Stimulated activated CD4-positive, alpha-beta T cell treated with anti-CD3 and anti-CD28 coated beads, Interleukin-15, amount 100 ng/mL, for 24 hours (primary cell): ENCODE measurements at places on chromosomes 16 and 17.

GRCh38 chr17:30165960-30166359 is 49.3 kb downstream of the NSRP1 start:
- DNase-seq: no peak

- DNase-seq: no peak
Measured at GRCh38 chr16:676913-677312, 1.4 kb downstream of the RHBDL1 start.

DNA sequence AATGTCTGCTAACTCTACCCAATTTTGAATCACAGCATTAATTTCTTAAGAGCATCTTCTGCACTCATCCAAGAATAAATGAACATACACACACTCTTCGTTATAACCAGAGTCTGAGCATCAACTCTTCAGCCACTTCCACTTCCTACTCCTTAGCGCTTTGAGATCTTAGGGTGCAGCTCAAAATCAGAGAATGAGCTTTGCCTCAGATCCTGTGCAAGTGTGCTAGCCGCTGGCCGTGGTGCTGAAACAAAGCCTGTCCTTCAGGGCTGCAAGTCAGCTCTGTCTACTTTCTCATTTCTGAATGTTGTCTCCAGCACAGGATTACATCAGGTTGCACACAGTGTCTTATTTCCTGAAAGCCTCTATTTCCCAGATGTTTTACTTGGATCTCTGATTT is 165.4 kb downstream of the AIPL1 start:
- DNase-seq: peak; percentile 39

DNA sequence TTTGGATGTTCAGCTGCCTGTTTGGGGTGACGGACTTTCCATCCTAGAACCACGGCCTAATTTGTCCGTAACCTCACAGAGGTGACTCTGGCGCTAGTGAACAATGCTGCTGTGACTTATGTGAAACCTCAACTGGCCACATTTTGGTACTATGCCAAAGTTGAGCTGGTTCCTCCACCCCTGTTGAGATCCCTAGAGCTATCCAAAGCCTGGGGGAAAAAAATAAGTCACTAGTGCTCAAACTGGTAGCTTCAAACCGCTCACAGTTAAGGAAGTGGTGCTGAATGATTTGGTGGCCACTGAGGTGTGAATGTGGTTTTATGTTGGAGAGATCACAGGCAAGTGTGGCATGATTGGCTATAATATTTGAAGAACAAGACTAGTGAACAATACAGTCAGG is 11.3 kb upstream of the TUBG2 start:
- no peak for DNase-seq

- no peak for DNase-seq
Measured at GRCh38 chr17:49992933-49993422, 2.0 kb downstream of the DLX3 start.

DNA sequence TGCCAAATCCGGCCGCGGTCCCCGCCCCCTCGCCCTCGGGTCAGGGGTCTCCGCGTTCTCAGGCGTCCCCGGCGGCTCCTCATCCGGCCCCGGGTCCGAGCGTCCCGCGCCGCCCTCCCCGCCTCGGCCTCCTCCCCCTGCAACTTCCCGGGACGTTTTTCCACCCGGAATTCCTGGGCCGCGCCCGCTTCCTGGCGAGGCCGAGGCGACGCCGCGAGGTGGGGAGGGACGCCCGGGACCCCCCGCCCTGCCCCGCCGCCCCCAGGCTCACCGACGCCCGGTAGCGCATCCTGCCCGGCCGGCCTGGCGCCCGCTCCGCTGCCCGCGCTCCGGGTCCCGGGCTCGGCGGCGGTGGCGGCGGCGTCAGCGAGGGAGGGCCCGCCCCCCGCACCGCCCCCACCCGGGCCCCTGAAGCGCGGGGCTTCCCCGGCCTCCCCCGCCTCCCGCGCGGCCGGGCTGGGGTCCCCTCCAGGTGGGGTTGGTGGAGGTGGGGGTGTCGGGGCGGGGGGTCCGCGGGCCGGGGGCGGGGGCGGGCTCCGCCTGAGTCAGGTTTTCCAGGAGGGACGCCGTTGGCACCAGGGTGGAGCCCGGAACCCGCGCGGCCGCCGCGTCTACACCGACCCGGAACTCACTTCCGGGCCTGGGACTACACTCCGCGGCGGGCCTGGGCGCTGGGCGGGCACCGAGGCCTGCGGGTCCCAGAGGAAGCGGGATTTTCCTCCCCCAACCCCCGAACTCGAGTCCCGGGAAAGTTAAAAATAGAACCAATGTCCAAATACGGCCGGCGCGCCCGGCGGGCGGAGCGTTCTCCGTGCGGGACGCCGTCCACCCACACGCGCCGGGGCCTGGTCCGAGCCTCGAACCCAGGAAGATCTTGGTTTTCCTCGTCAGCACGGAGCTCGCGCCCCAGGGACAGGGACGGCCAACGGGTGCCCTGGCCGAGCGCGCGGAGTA is 6.8 kb downstream of the MYO1C start:
- peak; percentile 76 for DNase-seq

DNA sequence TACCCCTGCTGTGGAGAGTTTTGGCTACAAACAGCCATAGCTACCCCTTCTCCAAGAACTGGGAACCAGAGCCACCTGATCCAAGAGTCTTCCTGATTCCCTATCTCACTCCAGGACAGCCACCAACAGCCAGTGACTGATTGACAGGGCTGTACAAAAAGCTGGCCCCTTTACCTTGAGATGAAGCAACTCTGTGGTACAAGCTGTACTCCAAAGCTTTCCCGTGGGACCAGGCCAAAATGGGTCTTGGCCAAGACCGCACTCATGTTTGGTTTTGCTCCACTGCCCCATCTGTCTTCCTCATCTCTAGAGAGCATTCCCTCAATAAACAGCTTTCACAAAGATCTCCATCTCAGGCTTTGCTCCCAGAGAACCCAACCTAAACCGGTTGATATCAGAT is 43.6 kb downstream of the RNF157 start:
- DNase-seq: no peak

- peak; percentile 89 for DNase-seq
Measured at GRCh38 chr16:21708533-21709115, 44.9 kb downstream of the OTOA start.

DNA sequence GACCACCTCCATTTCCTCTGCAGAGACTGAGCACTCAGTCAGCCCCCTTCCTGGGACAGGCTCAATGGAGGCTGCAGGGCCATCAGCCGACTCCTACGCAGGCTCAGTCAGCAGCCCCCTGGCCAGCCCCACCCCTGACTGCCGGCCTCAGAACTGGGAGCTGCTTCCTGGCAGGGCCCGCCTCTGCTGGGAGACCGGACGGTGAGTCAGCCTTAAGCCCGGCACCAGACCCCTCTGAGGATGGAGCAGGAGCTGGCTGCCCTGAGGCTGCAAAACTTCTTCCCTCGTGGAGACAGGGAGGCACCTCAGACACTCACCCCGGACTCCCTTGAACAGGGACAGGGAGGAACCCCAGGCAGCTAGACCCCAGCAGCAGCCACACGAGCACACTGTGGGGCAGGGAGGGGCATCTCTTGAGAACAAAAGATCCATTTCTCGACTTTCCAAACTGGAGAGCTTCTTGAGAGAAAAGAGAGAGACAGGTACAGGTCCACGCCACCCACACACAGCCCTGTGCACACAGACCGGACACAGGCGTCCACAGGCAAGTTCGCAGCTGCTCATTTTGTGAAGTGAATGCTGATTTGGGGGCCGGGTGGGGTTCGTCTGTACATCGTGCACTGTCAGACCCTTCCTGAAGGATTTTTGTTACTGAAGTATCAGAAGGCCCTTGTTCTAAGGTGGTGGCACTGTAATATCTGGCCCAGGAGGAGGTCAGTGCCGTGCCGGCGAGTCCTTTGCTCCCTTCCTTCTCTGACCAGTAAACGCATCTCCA is 1.3 kb upstream of the TUBB3 start:
- DNase-seq: peak; percentile 39

- DNase-seq: no peak
Measured at GRCh38 chr16:15686287-15686686, 36.2 kb downstream of the NDE1 start.

DNA sequence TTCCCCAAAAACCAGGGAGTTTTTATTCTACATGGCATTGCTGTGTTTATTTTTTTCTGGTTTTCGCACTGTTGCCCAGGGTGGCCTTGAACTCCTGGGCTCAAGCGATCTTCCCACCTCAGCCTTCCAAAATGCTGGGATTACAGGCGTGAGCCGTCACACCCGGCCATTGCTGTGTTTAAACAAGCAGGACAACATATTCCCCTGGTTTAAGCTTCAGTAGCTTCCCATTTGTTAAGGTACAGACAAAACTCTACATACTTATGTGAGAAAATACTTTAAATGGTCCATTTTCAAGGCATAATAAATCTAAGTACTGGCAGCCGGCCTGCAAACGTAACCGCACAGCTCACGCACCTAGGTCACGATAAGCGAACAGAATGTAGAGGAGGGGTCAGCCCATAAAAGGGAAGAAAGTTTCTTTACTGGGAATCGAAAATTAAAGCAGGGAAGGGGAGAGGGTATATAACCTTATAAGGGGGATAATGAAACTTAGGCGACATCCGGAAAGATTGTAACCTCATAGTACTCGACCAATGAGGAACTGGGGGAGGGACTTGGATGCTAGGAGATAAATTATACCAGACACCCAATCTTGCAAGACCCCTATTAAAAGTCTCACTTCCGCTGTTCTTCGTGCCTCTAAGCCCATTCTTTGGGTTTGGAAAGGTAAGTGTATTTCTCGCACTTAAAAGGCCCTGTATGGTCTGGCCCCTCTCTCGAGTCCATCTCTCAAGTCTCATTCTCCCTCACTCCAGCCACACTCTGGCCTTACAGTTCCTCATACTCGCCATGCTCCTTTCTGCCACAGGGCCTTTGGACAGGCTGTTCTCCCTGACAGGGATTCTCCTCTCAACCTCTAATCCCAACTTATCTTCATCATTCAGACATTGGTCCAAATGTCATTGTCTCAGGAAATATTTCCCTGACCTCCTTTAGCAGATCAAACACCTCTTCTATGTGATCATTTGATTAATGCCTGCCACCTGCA is 59.2 kb downstream of the TEX14 start:
- DNase-seq: no peak

- peak; percentile 72 for DNase-seq
Measured at GRCh38 chr17:81513753-81514488, 1.3 kb upstream of the ACTG1 start.

- DNase-seq: no peak
Measured at GRCh38 chr17:56514899-56515298, 78.6 kb upstream of the NOG start.

DNA sequence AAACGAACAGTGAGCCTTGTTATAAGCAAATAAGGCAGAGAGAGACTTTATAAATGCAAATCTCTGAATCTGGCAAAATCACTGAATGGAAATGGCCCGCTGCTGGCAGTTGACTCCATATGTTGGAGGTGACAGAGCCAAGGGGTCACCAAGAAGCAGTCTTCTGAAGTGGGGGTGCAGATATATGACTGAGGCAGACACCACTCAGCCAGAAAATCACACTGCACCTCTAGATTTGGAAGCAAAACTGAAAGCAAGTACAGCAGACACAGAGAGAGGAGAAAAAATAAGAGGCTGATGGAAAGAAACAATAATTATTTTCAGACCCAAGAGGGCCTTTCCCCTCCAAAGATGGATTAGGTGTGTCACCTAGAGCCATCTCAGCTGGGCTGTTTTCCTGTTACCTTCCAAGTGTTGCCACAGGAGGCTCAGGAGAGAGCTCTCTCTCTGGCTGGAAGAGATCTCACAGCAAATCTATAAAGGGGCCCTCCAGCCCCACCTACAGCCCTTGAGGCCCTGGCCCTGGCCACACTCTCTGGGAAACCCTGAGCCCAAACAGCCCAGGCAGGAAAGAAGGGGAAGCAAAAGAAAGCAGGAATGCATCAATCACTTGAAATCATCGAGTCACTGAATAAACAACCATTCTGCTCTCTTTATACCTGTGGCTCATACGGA is 585.1 kb upstream of the PSMD7 start:
- no peak for DNase-seq

DNA sequence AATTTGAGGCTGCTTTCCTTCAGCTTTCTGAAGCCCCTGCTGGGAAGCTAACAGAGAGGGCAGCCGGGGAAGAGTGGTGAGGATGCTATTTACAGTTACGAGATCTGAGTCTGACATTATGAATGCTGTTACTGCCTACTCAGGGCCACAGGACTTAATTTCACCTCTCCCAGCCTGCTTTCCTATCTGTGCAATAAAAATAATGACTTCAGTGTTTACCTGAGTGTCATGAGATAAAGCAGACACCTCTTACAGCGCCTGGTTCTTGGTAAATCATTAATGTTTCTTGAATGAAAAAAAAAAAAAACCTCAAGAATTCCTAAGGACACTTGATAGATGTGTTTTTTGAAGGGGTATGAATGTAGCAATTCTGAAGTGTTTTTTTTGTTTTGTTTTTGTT is 24.2 kb upstream of the CPHXL start:
- no peak for DNase-seq

DNA sequence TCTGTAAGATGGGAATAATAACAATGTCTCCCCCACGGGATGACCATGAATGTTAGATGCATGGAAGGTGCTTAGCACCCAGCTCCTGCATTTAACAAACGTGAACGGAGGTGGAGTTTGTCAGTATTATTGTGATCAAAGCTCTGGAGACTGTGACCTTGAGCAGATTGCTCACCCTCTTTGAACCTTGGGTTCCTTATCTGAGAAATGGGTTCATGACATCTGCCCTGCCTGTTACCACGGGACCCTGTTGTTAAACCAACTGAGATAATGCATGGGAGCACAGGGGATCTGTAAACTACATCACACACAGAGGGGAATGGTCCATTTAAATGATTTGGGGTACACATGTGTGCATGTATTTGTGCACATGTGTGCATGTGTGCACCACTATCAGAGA is 29.6 kb downstream of the MRM1 start:
- no peak for DNase-seq

DNA sequence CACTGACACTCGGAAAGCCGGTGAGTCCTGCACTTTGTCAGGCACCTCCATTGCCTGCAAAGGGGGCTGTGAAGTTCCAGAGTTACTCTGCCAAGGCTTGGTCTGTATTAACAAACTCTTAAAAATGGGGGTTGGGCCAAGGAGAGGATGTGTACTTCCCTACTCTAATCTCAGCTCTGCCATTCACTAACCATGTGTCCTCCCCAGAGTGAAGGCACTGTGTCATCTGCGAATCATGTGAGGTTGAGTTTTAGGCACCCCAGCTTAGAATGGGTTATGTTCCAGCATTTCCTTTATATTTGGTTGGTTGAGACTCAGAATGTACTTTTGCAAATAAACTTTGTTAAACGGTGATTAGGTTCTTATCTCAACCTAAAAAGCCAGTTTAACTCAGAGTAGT is 24.9 kb downstream of the ERCC4 start:
- no peak for DNase-seq

GRCh38 chr16:19073344-19073743 is 5.9 kb downstream of the COQ7 start:
- no peak for DNase-seq

- DNase-seq: peak; percentile 34
Measured at GRCh38 chr16:88939972-88940861, 36.8 kb downstream of the CBFA2T3 start.

GRCh38 chr17:55897301-55897700 is 146.4 kb downstream of the PCTP start:
- no peak for DNase-seq

DNA sequence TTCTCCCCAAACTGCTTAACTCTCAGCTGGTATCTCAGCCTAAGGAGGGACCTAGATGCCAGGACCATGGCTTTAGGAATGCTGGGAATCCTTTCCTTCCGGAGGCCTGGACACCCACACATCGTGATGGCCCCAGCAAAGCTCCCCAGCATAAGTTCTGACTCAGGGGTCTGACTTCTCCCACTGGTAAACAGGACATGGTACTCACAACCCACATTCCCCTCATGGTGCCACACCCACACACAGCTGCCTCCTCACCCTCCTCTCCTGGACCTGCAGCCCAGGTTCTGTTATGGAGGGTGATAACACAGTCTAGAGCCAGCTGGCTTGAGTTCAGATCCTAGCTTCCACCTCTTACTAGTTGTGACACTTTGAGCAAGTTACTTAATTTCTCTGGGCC is 719 bp upstream of the RNF227 start:
- no peak for DNase-seq

- DNase-seq: no peak
Measured at GRCh38 chr17:82703036-82703745, 4.7 kb upstream of the RAB40B start.
